ENCODE measurements at places on chromosomes 12 and 14.

DNA sequence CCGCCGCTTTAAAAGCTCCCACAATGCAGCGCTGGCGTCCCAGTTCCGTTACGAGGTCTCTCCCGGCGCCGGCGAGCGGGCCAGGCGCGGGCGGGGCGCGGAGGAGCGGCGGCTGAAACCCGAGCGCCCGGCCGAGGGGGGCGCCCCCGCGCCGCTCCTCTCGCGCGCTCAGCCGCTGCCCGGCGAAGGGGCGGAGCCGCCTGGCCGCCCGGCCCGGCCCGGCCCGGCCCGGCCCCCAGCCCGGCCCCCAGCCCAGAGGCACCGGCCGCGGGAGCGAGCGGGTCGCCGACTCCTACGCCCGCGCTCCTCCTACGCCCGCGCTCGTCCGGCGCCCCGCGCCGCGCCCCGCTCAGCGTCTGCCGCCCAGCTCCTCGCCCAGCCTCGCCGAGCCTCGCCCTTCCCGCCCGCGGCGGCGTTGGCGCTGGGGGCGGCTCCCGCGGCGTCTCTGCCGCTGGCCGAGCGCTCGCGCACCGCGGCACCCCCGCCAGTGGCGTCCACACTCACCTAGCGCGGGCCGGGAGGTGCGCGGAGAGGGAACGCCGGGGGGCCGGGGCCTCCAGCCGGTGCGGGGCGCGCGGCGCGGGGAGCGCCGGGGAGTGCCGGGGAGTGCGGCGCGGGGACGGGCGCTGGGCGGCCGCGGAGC is at the start of gene RASSF8:
TSS of gene RASSF8 (plus strand) at position 255 of the 643 bp plus-strand sequence. CDS start 96,662 bp downstream, outside the sequence.
- no peak for DNase-seq

- no peak for DNase-seq
These were observed 3.0 kb upstream of the STXBP6 start for GRCh38 chr14:25052921-25053320.

GRCh38 chr12:49227713-49228112 is 37.2 kb upstream of the TUBA1C start:
- DNase-seq = no peak

DNA sequence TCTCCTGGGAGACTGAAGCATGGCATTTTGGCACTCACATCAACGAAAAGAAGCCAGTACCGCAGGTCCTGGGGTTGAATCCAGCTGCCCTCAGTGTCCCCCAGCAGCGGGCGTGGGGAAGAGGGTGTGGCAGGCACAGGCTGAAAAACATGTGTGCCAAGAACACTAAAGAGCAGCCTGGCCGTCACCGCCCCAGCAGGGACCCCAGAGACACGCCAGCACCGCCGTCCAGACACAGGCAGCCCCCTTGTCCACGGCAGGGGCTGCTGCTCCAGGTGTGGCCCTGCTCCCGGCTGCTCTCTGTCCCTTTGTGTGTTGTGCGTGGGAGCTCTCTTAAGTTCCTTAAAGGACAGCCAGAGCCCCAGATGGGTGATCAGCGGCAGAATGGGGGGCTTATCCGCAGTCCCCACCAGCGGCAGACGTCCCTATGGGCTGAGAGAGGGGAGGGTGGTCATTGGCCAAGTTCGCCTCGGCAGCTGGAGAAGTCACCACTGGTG is 556 bp downstream of the PHETA1 start:
- DNase-seq = no peak

DNA sequence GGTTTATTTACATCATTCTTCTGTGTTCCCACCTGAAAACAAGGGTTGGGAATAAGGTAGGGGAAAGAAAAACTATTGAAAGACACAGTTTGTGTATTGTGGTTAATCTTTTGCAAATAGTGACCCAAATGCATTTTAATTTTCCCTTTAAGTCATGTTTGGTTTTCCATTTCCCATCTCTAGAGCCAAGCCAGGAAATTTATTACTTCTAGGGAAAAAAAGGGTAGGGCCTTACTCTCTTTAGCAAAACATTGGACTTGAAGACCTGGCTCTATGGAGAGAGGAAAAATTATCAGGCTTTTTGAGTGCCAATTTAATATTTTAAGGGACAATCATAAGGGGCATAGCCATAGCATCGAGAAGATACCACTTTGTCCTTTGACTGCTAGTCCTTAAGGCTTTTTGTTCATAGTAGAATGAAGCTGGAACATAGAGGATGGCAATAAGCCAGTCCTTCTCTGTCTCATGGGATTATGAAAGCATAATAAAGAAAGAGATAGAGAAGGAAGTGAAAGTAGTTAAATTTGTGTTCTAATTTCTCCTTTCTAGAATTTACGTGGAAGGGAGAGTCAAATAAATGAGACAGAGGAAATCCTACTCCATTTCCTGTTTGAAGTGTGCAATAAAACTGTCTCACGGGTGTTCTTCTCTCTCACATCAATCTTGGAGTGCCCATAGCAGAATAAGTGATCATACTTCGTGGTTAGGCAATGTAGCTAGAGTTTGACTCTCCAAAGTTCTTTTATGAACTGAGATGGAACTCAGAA is 50.9 kb upstream of the PPFIA2 start:
- DNase-seq = no peak

DNA sequence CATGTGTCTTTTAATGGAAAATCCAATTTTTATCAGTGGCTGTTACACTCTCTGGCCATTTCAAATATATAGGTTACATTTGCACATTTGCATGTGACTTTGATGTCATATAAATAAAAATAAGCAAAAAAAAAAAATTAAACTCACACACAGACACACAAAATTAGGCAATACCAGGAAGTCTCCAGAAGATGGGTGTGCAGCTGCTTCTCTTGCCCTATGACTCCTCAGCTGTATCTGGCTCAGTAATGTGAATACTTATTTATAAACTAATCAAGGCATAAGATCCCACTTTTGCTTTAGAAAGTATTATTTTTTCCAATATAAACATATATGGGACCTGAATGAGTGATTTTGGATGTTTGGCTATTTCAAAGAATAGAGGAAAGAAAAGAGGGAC is 461.1 kb downstream of the LRIG3 start:
- no peak for DNase-seq

- DNase-seq = no peak
These were observed 1316.7 kb upstream of the TMEM132C start for GRCh38 chr12:126950266-126950665.

GRCh38 chr12:102484428-102484958 is 4.1 kb upstream of the IGF1 start:
- DNase-seq = no peak

GRCh38 chr12:21001778-21002177 is 129.2 kb upstream of the SLCO1B1 start:
- no peak for DNase-seq

All from NCI-H1436 treated with DMSO at 0.1 percent for 48 hours (cell line).